ENCODE measurements at places on chromosomes 1 and 21.

DNA sequence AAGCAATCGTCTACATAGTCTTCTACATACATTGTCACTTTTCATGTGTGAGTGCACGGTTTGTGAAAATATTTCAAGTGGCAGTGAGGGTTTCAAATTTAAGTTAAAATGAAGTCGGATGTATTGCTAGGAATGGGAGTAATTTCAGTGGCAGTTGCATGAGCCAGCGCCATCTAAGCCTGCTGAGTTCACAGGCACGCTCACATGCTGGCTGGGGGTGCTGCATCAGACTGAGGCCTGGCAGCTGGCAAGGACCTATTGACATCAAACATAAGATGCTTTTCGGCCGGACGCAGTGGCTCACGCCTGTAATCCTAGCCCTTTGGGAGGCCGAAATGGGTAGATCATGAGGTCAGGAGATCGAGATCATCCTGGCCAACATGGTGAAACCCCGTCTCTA is 80.7 kb downstream of the UBE4B start:
- peak; percentile 11 for DNase-seq

- DNase-seq = no peak
Observed at GRCh38 chr1:172976222-172977041, 74.3 kb downstream of the TNFSF18 start.

DNA sequence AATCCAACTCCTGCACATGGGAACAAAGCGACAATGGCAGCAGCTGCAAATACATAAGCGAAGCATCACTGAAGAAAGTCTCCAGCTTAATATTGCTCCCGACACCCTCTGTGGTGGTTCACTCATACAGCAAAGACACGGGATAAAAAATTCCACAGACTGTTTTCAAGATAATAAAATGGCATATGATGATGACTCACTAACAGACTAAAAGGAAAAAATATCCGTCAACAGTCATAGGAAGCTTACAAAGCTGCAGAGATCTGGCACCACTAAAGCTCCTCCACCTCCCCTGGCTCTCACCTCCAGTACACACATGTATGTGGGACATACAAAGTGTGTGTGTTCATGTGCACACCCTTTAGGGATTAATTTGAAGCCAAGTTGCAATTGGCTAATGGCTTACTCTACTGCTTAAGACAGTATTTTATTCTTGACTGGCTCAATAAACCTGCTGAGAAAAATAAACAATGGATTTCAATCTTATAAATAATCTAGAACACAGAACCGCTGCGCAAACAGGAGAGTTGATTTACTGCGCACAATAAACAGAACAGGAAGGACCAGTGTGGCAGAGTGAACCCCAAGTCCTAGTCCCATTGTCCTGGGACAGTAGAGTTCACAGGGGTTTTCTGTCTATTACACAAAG is 94.4 kb downstream of the SLC45A1 start:
- DNase-seq = no peak

GRCh38 chr1:109632671-109633346 is 13.2 kb downstream of the AMPD2 start:
- DNase-seq = peak; percentile 54

DNA sequence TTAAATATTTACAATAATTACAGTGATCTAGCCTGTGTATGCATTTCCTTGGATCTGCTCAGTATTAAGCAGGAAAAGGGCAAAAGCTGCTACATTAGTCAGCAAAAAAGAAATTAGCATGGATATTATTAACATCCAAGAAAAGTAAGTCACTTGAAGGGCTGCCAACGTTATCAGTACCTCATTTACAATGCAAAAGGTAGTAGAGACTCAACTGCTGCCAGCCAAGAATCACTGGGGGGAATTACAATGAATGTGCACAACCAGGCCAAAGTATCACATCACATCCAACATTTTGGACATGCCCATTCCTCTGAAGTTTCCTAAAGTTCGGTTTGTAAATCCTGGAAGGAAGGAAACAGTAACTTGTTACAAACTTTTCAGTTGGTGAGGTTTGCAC is 1.9 kb downstream of the CNN3 start:
- no peak for DNase-seq

- no peak for DNase-seq
Observed at GRCh38 chr1:159826441-159827101, at the start of gene SLAMF8. Gene SLAMF8, plus strand, starts transcription at chr1:159826873. Its CDS starts 26 bp downstream, at chr1:159826899.

DNA sequence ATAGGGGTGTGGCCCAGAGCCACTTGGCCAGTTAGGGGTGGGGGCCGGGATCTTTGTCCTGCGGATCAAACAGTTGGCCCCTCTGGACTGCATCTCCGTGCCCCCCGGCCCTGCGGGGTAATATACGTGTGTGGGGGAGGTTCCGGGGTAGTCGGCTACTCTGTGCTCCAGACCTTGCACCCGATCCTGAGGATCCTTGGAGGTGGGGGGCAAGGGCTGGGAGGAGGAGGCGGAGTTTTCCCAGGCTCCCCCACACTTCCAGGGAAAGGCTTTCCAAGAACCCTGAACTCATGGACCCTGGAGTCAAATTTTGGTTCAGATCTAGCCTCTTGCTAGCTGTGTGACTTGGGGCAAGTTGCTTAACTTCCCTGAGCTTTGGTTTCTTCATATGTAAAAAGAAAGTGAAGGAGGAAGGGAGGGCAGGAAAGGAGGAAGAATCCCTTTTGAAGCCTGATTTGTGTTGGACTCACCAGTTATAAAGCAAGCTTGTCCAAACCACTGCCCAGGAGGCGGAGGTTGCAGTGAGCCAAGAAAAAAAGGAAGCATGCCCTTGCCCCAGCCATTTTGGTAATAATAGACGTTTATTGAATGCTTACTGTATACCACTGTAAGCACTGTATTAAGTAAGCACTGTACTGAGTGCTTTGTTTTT is 686 bp downstream of the MIIP start:
- DNase-seq = no peak

GRCh38 chr1:82321794-82322193 is 521.1 kb downstream of the ADGRL2 start:
- no peak for DNase-seq

DNA sequence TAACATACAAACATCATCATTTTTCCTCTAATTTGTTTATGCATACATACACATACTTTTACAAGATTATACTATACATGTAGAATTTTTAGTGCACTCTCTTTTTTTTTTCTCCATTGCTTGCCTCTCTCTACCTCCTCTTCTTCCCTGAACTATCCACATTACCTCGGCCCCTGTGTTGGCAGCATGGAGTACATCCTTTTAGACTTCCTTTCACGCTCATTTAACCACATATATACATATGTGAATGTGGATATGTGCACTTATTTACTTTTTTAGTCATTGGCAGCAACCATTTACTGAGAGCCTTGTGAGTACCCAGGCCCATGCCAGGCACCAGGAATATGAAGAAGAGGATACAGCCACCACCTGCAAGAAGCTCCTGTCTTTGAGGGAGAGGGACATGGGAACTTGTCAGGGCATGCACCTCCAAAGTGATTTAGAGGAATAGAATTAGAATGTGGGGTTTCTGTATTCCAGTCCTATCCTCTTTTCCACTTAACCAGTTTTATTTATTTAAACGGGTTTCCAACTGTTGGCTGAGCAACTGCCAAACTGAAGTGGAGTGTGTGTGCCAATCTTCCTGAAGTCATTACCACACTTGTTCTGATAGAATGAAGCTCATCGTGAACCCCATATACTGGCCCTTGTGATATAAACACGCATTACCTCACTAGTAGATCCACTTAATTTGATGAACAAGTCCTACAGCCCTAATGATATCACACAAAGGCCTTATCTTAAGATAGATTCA is 212.6 kb downstream of the TNR start:
- DNase-seq = no peak

DNA sequence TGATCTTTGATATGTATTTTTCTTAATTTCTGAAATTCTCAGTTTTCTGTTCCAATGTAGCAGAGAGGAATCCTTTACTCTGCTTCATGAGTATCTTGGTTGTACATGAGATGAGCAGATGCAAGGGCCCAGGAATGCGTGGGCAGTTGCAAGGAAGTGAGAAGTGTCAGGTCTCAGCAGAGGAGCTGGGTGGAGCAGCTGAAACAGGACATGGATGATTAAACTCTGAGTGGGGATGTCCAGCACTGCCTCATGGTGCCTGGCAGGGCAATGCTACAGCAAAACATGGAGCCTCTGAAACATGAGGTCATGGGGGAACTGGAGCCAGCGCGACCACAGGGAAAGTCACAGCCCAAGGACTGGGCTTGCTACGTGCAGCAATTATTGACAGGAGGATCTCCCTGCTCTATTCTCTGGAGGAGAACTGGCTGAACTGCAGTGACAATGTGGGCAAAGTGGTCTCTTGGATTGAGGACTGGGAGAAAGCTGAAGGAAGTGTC is 48.4 kb downstream of the COLGALT2 start:
- no peak for DNase-seq

DNA sequence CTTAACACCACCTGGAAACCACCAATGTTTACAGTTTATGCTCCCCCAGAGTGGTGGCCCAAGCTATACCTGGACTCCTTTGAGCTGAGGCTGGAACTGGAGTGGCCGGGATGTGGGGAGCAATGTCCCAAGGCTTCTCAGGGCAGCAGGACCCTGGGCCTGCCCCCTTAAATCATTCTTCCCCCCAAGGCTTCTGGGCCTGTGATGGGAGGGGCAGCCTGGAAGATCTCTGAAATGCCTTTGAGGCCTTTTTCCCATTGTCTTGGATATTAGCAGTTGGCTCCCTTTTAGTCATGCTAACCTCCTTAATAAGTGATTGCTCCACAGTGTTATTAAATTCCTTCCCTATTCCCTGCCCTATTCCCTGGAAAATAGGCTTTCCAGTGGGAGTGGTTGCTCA is 185.8 kb downstream of the HS2ST1 start:
- no peak for DNase-seq

DNA sequence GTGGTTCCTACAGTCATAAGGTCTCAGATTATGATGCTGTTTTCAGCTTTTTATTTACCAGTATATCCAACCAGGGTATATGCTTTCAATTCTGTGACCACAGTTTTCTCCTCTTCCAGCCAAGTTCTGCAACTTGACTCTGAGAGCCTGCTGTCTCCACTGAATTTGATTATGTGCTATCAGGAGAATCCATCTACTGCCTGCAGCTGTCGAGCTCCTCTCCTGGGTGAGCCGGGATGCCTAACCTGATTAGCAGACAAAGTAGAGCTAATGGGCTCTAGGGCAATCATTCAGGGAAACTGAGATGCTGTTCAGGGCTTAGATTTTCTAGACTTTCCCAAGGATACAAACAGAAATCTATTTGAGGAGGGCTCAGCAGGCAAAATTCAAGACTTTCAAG is 271.5 kb upstream of the BEND5 start:
- DNase-seq = no peak

Measured in C1 segment of cervical spinal cord (tissue), 14 donors.